ENCODE measurements at places on chromosomes 13 and 19.

GRCh38 chr13:106440866-106441265, 94.6 kb downstream of the EFNB2 start:
- no peak for DNase-seq

DNA sequence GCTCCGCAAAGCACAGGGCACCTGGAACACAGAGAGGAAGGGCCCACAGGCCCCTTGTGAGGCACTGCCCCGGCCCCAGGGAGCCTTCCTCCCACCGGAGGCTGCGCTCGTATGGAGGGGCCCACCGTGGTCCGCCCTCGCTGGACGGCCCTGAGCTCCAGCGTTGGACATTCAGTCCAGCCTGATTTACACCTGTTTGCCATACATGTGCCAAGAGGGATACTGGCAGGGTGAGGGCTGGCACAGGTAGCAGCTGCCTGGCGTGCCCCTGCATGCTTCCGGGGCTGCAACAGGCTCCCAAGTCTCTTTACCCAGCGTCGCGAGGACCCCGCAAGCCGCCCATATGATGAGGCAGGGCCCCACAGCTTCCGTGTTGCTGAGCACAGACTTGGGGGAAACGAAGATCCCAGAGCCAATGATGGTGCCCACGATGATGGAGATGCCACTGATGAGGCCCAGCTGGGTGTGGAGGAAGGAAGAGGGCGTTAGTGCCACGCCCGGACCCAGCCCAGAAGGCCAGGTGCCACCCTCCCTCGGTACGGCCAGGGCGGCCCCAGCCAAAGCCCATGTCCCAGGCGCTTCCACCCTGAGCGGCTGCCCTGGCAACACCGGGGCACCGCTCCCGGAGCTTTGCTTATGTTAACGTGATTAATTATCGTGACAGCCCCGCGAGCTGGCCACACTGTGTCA, 5.1 kb downstream of the SLC7A9 start:
- no peak for DNase-seq

GRCh38 chr19:47652285-47652684, 43.4 kb downstream of the BICRA start:
- DNase-seq = no peak

DNA sequence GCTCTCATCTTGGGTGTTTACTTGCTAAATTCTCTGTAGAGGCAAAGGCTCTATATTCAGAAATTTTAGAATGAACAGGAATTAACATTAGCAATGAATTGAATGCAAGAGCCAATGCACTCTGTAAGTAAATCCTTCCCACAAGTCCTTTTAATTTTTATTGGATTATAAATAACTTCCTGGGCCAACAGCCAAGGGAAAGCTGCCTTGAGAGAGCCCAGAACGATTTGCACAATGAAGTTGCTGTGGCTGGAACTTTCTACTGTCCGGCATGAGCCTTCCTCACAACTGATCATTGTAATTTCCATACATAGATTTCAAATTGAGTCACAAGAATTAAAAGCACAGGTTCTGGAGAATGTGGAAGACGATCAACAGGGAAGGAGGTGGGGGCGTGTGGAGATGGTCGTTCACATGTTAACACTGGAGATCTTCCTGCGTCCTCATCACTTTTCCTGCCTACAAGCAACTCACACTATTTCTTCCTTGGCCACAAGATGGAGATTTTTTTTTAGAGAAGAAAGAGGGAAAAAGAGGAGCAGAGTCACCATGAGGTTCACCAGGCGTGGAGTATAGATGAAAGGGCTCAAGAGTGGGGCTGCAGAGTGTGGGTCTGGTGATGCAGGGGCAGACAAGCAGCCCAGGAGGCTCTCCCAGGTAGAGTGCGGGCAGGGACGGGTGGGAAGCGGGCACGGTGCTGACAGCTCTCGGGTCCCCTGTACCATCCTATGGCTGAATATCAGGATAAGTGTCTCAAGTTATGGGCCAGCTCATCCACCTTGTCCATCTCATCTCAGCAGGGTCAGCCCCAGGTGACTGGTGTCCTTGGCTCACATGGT, 110.7 kb downstream of the SOX1 start:
- DNase-seq = no peak

- DNase-seq = peak; percentile 52
Observed at GRCh38 chr19:47427241-47428176, 8.2 kb upstream of the MEIS3 start.

- DNase-seq = peak; percentile 33
Observed at GRCh38 chr13:101211261-101211660, 205.0 kb downstream of the NALCN start.

- DNase-seq = no peak
Observed at GRCh38 chr19:45115809-45116615, 23.0 kb downstream of the PPP1R37 start.

DNA sequence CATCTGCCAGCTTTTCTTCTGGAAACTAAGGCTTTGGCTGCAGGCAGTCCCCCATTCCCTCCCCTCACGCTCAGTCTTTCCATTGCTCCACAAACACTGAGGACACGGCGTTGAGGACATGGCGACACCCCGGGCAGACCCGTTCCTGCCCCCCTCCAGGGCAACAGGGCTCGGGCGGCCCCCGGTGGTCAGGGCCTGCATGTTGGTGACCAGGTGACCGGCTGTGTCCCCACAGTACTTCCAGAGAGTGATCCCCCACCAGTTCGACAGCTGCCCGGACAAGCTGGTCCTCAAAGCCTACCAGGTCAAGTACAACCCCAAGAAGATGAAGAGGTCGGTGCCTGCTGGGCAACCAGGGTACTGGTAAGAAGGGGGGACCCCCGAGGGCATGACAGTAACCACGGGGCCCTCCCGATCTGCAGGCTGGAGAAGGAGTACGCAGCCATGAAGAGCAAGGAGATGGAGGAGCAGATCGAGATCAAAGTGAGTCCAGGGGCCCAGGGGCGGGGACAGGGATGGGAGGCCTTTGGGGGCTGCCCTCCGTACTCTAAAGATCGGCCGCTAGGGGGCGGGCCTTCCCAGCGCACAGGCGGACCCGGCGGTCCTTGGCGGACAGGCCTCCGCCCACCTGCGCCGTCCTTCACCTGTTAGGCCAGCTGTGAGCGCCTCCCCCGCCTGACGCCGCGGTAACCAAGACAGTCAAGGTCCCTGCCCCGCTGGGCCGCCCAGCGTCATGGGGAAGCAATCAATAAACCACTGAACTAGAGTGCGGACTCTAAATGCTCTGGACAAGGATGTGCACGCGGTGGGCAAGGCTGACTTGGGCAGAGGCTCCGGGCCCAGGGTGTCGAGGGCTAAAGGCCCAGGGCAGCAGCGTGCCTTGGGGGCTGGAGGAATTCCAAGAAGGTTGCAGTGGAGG, 21.1 kb downstream of the PRR36 start:
- DNase-seq = no peak

DNA sequence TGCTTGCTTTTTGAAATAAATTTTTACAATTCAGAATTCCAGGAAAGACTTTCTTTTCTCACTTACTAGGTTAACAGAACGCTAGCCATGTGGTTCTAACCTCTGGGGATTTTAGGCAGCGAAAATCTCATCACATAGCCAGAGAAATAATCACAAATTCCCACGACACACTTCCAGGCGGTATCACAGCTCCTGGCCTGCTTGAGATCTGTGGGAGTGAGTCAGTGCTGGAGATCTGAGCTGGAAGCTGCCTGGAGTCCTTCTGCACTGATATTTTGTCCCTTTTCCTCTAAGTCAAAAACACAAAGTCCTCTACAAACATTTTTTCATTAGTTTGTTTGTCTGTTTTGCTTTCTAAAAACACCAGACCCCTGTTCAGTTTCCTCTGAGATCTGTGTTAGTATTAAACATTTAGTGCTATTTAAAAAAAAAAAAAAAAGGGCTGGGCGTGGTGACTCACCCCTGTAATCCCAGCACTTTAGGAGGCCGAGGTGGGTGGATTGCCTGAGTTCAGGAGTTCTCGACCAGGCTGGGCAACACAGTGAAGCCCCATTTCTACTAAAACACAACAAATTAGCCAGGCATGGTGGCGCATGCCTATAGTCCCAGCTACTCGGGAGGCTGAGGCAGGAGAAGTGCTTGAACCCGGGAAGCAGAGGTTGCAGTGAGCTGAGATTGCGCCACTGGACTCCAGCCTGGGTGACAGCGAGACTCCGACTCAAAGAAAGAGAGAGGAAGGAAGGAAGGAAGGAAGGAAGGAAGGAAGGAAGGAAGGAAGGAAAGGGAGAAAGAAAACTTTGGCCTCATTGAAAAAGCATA, 12.2 kb upstream of the UBE2L5 start:
- no peak for DNase-seq

GRCh38 chr13:40564342-40565001, 102.0 kb downstream of the FOXO1 start:
- no peak for DNase-seq
